ENCODE measurements at places on chromosomes 5 and 9.

GRCh38 chr5:107654827-107655226 lies 15.9 kb downstream of the EFNA5 start:
- no peak for DNase-seq

DNA sequence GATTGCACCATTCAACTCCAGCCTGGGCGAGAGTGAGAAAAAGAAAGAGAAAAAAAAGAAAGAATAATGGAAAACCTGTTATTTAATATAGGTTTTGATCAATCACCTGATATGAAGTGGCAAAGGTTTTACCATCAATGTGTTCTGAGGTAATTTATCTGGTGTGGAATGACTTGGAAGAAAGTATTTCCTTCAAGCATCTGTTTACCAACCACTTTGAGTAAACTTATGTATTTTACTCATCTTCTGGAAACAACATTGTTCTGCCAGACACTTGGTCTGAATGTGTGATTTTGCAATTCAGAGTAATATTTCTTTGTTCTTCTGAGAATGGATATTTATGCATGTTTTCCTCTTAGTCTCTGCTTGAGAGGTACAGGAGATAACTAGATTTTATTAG lies 24.3 kb downstream of the KIF2A start:
- no peak for DNase-seq

DNA sequence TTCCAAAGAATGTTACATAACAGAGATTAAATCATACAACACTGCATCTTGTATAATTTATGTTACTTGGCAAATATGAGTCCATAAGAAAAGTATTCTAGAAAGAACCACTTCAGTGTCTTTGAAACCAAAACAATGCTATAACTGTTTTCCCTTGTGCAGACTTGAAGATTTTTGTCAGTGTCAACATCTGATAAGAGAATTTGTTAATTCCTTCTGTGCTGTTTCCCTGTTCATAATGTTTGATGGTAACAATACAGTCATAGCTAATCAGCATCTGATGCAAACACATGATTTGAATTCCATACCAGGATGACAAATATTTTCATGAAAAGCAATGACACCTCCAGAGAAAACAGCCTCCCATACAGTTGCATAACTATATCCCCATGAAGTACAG lies 306.8 kb downstream of the SEMA5A start:
- no peak for DNase-seq

GRCh38 chr5:80069918-80070318 lies 34.8 kb downstream of the THBS4 start:
- no peak for DNase-seq

GRCh38 chr9:80707120-80707519 lies 982.2 kb downstream of the TLE1 start:
- DNase-seq = peak; percentile 6

DNA sequence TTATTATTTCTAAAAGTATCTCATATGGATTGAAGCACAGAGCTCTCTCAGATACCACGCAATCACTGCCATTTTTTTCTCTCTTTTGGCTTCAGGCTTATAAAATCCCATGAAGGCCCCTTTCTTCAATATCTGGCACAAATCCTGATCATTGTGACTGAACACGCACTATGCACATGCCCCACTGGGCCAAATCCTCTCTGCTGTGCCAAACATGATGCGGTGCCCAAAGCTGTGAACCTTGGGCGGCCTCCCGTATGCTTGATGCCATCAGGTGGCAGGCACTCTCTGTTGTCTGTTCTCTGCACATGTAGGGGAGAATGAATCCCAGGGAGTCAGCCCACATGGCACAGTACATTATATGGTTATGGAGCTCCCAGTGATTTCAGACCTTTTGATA lies 375.0 kb upstream of the RGMB start:
- no peak for DNase-seq

- no peak for DNase-seq
These were observed 52.6 kb downstream of the SH3RF2 start for GRCh38 chr5:145988993-145989392.

- DNase-seq = peak; percentile 42
These were observed 46.7 kb downstream of the PRRC1 start for GRCh38 chr5:127564002-127564769.

- DNase-seq = no peak
These were observed 1.3 kb downstream of the CD72 start for GRCh38 chr9:35616681-35617459.

DNA sequence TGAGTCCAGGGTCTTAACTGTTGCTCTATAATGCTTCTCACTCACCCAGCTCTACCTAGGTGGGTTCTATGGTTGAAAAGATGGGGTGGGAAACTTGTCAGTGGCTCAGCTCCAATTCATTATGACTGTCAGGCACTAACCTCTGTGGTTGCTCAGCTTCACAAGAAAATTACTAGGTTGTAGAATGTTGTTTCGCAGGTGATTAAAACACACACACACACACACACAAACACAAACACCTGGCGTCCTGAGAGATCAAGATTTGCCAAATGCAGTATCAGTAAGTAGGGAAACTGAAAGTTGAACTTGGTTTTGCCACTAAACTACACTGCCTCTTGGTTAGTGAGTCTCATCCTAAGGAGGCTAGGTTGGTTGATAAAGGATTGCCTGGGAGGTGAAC lies 2.8 kb downstream of the MCCC2 start:
- DNase-seq = no peak

GRCh38 chr9:30935730-30936129 lies 1448.7 kb upstream of the ACO1 start:
- no peak for DNase-seq

DNA sequence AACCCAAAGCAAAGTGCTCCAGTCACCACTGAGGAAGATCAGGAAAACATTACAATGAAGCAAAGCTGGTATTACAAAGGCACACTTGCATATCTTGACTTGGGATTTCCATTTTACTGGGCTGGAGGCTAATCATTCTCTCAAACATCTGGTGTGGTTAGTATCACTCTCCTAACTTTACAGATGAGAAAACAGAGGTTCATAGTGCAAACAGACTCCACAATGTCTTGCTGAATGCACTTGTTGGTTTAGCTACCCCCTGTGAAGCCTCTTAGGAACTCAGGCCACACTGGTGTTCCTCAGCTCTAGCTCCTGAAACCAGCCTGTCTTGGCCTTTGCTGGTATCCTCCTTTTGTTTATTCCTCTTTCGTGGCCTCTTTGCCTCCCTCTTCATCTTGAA lies 29.5 kb upstream of the SMAD5 start:
- no peak for DNase-seq

DNA sequence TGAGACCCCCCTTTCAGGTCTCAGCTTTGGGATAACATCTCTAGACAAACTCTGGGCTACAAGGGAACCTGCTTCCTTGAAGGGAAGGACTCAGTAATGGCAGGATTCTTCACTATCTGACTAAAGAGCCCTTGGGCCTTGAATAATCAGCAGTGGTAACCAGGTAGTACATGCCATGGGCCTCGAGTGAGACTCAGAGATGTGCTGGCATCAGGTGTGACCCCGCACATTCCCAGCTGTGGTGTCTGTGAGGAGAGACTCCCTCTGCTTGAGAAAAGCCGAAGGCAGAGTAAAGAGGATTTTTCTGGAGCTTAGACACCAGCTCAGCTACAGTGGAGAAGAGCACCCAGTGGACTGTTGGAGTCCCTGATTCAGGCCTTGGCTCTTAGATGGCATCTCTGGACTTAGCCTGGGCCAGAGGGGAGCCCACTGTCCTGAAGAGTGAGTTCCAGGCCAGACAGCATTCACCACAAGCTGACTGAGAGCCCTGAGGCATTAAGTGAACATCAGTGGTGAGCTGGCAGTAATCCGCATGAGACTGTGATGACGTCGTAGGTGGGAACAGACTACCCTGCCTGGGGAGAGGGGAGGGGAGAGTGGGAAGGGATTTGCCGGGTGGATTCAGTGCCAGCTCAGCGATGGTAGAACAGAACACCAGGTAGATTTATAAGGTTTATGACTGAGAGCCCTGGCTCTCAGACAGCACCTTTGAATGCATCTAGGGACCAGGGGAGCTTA lies 5.3 kb upstream of the ZNF782 start:
- DNase-seq = no peak

DNA sequence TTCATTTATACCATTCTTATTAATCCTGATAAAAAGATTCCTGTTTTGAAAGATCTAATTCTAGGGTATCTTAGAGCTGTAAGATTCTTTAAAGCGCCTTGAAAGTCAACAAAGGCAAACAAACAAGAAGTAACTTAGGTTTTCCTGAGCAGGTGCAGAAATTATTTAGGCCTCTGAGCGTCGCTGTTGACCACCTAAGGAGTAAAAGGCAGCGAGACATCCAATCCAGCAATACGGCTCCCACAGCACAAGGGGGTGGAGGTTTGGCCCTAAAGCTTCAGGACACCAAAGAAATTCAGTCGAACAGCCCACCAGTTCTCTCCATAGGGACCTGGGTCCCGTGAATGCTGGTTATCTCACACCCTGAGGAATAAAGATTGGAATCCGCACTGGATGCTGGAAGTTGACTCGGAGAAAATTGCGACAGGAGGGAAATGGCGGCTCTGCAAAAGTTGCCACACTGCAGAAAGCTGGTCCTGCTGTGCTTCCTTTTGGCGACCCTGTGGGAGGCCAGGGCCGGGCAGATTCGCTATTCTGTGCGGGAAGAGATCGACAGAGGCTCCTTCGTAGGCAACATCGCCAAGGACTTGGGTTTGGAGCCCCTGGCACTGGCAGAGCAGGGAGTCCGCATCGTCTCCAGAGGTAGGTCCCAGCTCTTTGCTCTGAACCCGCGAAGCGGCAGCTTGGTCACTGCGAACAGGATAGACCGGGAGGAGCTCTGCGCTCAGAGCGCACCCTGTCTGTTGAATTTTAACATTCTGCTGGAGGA lies at the start of gene PCDHGA2:
PCDHGA2 (plus strand) TSS at position 223 of the 769 bp plus-strand sequence.
- DNase-seq = peak; percentile 12

- DNase-seq = peak; percentile 94
These were observed 20.4 kb upstream of the TRIM52 start for GRCh38 chr5:181281077-181281983.

- no peak for DNase-seq
These were observed 211.5 kb upstream of the NREP start for GRCh38 chr5:111968459-111968858.

GRCh38 chr5:133610489-133611356 lies 1.6 kb downstream of the FSTL4 start:
- DNase-seq = peak; percentile 89

GRCh38 chr9:98973576-98973975 lies 29.9 kb downstream of the COL15A1 start:
- DNase-seq = no peak

GRCh38 chr5:635306-636055 lies 23.3 kb downstream of the CEP72 start:
- DNase-seq = no peak

DNA sequence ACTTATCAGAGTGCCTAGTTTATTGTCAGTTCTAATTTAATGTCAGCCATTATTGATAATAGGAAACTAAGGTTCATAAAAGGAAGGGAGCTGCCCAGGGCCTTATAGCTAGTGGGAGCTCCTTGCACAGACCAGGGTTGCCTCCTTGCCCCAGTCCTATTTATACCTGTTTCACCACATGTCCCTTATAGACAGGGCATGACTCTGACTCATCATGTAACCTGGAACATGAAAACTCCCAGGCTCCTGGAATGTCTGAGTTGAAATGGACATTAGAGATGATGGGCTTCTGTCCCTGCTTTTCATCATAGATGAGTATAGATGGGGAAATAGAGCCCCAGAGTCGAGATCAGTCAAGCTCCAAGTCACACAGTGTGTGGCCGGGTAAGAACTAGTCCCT lies 21.1 kb downstream of the FAT2 start:
- no peak for DNase-seq

DNA sequence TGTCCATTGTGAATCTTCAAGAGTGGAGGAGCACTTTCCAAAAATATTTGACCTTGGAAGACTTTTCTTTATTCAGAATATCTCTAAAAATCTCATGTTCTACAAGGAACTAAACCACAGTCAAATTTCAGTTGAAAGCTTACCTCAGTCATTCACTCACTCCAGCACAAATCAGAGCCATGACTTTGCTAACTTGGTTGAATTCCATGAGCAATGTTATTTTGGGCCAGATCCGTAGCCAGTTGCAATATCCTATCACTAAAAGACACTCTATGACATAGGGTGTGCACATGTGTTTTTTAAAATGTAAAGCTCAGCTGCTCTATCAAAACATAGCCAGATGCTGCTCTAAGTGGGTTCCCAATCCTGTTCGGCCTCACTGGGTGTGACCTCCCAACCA lies 156.1 kb upstream of the ANKRD55 start:
- no peak for DNase-seq

DNA sequence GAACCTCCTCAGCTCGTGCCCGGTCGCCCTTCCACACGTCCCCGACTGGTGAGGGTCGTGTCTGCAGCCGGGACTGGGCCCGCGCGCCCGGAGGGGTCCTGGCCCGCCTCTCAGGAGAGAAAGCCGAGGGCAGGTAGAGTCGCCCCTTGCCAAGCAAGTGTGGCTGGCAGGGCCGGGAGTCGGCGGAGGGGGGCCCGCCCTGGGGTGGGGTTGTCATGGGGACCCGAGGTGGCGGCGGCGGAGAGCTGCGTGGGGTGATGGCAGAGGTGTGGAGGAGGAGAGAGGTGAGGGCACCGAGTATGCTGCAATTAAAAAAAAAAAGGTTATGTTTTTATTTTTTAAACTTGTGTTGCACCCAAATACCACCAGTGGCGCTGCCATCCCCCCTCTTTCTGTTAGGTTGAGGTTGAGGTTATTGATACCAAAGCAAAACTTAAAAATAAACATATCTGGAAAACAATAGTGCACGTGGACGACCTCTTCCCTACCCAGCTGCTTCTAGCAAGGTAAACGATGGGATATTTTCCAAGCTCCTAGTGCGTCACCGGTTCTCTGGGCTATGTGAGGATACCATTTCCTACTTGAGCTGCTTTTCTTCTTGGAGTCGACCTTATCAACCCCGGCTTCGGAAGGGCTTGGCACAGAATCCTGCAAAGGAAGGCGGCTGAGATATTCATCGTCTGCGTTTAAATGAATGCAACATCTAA lies 660 bp downstream of the SCAMP1 start:
- peak; percentile 56 for DNase-seq

- DNase-seq = no peak
These were observed 385.3 kb upstream of the WWC1 start for GRCh38 chr5:167905919-167906853.

DNA sequence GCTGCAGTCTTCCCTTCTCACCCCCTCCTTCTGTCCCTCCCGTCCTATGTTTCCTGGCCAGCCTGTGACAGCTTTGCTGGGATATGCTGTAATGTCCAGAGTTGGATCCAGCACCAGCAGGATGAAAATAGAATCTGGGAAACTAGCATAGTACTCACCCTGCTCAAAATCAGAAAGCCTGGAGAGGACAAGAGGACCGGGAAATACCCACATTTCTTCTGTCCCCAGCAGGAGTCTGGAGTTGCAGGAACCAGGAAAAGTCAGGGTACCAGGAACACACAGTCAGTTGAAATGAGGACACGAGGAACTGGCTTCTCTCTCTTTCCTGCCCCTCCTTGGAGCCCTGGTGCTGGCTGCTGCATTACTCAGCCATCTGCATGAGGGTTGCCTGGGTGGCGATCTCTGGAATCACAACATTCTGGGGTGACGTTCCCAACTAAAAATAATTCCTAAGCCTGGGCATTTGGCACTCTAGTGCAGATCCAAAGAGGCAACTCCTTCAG lies 59.6 kb upstream of the NFIL3 start:
- DNase-seq = no peak

GRCh38 chr9:72352911-72353388 lies 12.1 kb downstream of the ZFAND5 start:
- no peak for DNase-seq

GRCh38 chr5:50958852-50959457 lies 292.5 kb downstream of the PARP8 start:
- peak; percentile 26 for DNase-seq

GRCh38 chr9:99154356-99154755 lies 49.4 kb downstream of the TGFBR1 start:
- no peak for DNase-seq

GRCh38 chr5:179127136-179128040 lies 67.2 kb downstream of the ZNF354C start:
- DNase-seq = no peak

Data from urothelium cell line (cell line).